HCT116 (cell line): ENCODE measurements at places on chromosomes 3 and 15. TPM values are rescaled to one million over a fixed set of nuclear protein-coding genes. Genes with fewer than 3 reads are reported as not detected.
A peak's percentile ranks its signal among the peaks of the same experiment; 100 is the strongest.

DNA sequence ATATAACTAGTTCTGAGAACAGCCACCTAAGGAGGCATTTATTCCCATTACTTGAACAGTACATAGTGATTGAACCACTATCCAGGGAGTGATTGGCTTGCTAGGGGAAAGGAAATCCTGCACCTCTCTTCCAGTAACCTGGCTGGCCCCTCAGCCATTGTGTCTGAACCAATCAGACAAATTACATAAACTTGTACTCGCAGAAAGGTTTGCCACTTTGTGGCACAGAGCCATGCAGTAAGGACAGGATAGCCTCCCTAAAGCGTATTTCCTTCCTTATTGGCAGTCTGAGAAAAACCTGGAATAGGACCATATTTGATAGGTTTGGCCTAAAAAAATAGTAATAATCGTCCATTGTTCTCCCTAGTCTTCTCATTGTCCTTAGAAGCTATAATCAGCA, 19.0 kb downstream of the CMSS1 start:
- H3K4me3 ChIP-seq: no peak overlapping the region
- H3K27me3 ChIP-seq: no peaks in the 10 kb centered on the region
- no peaks in the 10 kb centered on the region for H3K36me3 ChIP-seq
- H3K27ac ChIP-seq: no peak overlapping the region
- H3K4me1 ChIP-seq: no peaks in the 10 kb centered on the region
- no peak for DNase-seq

DNA sequence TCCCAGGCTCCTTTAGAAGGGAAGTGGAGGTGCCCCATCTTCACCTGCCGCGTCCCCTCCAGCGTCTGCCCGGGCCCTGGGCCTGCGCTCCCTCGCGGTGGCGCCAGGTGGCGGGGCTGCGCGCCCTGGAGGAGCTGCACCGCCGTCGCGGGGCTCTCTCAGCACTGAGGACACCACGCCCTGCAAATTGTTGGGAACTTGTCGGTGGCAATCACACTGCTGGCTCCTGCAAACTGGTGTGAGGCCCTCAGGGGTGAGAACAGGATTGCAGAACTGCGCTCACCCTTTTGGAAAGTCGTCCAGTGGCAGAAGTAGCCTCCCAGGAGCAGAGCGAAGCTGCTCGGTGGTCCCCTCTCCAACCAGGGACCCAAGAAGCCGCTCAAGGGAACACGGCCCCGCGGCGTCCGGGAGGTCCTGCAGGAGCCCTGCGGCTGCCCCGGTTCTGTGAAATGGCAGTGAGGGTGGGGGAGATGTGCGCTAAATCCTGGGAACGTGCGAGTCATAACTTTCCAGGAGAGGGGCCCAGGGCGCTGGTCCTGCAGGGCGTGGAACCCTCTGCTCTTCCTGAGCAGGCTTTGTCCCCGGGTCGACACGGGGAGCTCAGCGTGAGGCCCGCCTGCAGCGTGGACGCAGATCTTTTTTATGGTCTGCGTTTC, 995 bp upstream of the LRRK1 start:
- H3K4me3 ChIP-seq: peak overlapping the region; percentile 83
- peaks cover 24% of the 10 kb centered on the region; the same call in 1 of the 2 replicates for H3K36me3 ChIP-seq
- peaks cover 27% of the 10 kb centered on the region; the same call in 1 of the 2 replicates for H3K4me1 ChIP-seq
- peak; percentile 67 for DNase-seq
- no peaks in the 10 kb centered on the region for H3K27me3 ChIP-seq

GRCh38 chr3:41608347-41608746, 353.6 kb downstream of the ULK4 start:
- no peak for DNase-seq
- H3K4me1 ChIP-seq: no peaks in the 10 kb centered on the region
- H3K36me3 ChIP-seq: no peaks in the 10 kb centered on the region
- H3K4me3 ChIP-seq: no peak overlapping the region
- no peak overlapping the region for H3K27ac ChIP-seq

GRCh38 chr15:66760968-66761725, 59.1 kb downstream of the SMAD6 start:
- H3K4me3 ChIP-seq: no peak overlapping the region
- H3K27ac ChIP-seq: no peak overlapping the region
- H3K27me3 ChIP-seq: no peaks in the 10 kb centered on the region
- no peaks in the 10 kb centered on the region for H3K36me3 ChIP-seq
- no peak for DNase-seq
- H3K4me1 ChIP-seq: peaks cover 53% of the 10 kb centered on the region

The GOLGA6L9 gene
- total RNA-seq: 4.3 TPM

The COL7A1 gene
- 11.4 TPM for total RNA-seq
